Bladder microvascular endothelial cell (primary cell): ENCODE measurements at places on chromosomes 12 and 14. TPM values are rescaled to one million over a fixed set of nuclear protein-coding genes. Genes with fewer than 3 reads are reported as not detected.

Gene RPS29
- total RNA-seq, result 551 and 1,484 TPM in 2 replicates

Gene KRT81
- not detected in 2 replicates for total RNA-seq

Gene SLC10A1
- total RNA-seq, result not detected in 2 replicates

Gene ALKBH2
- 7.6 and 7.7 TPM in 2 replicates for total RNA-seq

Gene TMBIM6
- 281 and 443 TPM in 2 replicates for total RNA-seq

Gene ALG10B
- total RNA-seq, result 2.1 and 3.7 TPM in 2 replicates

Gene PTPN21
- 3.4 and 13.5 TPM in 2 replicates for total RNA-seq

Gene NEMP1
- 6.5 and 12.8 TPM in 2 replicates for total RNA-seq

Gene RD3L
- total RNA-seq, result not detected in 2 replicates

Gene PA2G4
- total RNA-seq, result 114 and 216 TPM in 2 replicates

Gene LEMD3
- 18.0 and 29.1 TPM in 2 replicates for total RNA-seq

Gene MYO1A
- 0.06 TPM in 1 of 2 replicates, not detected in the other for total RNA-seq

Gene CLEC9A
- not detected in 2 replicates for total RNA-seq

Gene MYF6
- total RNA-seq, result not detected in 2 replicates

Gene CLEC1A
- total RNA-seq, result 22.3 and 28.0 TPM in 2 replicates

Gene CLEC1B
- total RNA-seq, result not detected in 2 replicates

Gene LALBA
- total RNA-seq, result not detected in 2 replicates

Gene AREL1
- 19.1 and 44.4 TPM in 2 replicates for total RNA-seq

Gene NTF3
- total RNA-seq, result 0.16 and 1.4 TPM in 2 replicates

Gene ACOT2
- 15.1 and 17.2 TPM in 2 replicates for total RNA-seq

Gene MMP17
- total RNA-seq, result 3.4 and 5.1 TPM in 2 replicates

Gene RASSF9
- 1.5 and 4.6 TPM in 2 replicates for total RNA-seq

Gene GLS2
- total RNA-seq, result 0.16 and 0.44 TPM in 2 replicates

Gene PRR4
- 0.16 and 1.0 TPM in 2 replicates for total RNA-seq

Gene TMEM117
- total RNA-seq, result 1.9 and 3.8 TPM in 2 replicates

Gene EFS
- total RNA-seq, result 0.13 TPM in 1 of 2 replicates, not detected in the other

Gene TAS2R7
- not detected in 2 replicates for total RNA-seq

Gene ASIC1
- total RNA-seq, result 0.13 and 0.16 TPM in 2 replicates

Gene TAC3
- total RNA-seq, result not detected in 2 replicates

Gene IL26
- total RNA-seq, result not detected in 2 replicates

Gene COPZ1
- 60.5 and 133 TPM in 2 replicates for total RNA-seq

Gene MANSC4
- not detected in 2 replicates for total RNA-seq

Gene ART4
- total RNA-seq, result 2.1 and 75.3 TPM in 2 replicates

Gene HIGD1C
- not detected in 2 replicates for total RNA-seq

Gene FOXA1
- not detected in 2 replicates for total RNA-seq

Gene ZFHX2
- under 0.01 and 1.0 TPM in 2 replicates for total RNA-seq

Gene LAG3
- 0.13 and 0.16 TPM in 2 replicates for total RNA-seq

Gene TAS2R30
- total RNA-seq, result 1.3 and 12.6 TPM in 2 replicates

Gene GARIN6
- not detected in 2 replicates for total RNA-seq

Gene KRT3
- not detected in 2 replicates for total RNA-seq
